Skin of body (tissue), 3 donors: ENCODE measurements at places on chromosomes 5 and 9. TPM values are rescaled to one million over a fixed set of nuclear protein-coding genes. Genes with fewer than 3 reads are reported as not detected.
A peak's percentile ranks its signal among the peaks of the same experiment; 100 is the strongest.

DNA sequence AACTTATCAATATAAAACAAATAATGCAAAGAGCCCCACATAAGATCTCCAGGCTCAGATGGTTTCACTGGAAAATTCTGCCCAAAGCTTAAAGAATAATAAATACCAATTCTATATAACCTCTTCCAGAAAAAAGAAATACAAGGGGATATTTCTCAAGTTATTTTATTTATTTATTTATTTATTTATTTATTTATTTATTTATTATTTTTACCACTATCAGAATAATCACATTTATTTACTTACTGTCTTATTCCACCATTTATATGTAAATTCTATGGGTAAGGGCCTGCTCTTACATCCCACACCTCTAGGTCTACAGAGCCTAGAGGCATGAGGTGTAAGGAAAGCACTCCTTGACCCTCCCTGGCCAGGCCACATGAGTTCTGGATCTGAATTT, 91.1 kb downstream of the ANKRD18A start:
- DNase-seq: no peak

GRCh38 chr5:150562832-150563231, 54.9 kb downstream of the NDST1 start:
- no peak for DNase-seq

DNA sequence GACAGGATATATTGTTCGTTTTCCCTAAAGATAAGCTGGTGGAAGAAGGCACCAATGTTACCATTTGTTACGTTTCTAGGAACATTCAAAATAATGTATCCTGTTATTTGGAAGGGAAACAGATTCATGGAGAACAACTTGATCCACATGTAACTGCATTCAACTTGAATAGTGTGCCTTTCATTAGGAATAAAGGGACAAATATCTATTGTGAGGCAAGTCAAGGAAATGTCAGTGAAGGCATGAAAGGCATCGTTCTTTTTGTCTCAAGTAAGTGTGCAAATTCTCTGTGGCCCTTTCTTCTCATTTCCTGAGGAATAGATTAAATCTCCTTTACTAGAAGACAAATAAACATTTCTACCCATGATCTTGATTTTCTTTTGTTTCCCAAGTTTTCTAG, 38.0 kb downstream of the OSMR start:
- no peak for DNase-seq

GRCh38 chr5:17178373-17178675, 39.1 kb upstream of the BASP1 start:
- peak; percentile 75 for DNase-seq

DNA sequence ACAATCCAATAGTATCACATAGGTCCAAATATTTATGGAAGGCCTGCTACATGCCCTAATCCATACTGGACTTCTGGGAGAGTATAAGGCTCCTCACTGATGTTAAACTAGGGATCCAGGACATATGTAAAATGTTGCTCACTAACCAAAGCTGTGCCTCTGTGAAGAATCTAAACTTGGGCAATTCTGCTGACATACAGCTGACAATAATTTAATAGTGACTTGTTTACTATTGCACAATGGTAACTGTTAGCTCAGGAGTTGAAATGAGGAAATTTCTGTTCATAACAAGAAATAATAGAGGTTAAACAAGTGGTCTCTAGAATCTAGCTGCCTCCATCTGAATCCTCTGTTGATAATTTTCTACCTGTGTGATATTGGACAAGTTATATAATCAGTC, 14.9 kb upstream of the CTXN3 start:
- no peak for DNase-seq

DNA sequence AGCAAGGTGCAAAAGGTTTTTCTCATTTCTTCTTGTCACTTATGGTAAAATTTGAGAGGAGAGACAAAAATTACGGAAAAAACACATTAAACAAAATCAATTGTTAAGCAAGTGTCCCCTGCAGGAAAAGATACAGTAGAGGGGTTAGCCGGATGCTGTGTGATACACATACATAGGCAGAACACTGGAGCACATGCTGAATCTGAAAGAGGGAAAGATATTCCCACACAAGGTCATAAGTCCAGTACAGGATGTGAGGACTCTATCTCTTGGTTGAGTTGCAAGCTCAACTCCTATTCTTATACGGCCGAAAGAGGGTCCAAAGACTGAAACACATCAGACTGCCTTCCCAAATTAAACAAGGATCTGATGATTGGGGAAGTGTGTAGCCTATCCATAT, 427.5 kb upstream of the NUDT12 start:
- no peak for DNase-seq

DNA sequence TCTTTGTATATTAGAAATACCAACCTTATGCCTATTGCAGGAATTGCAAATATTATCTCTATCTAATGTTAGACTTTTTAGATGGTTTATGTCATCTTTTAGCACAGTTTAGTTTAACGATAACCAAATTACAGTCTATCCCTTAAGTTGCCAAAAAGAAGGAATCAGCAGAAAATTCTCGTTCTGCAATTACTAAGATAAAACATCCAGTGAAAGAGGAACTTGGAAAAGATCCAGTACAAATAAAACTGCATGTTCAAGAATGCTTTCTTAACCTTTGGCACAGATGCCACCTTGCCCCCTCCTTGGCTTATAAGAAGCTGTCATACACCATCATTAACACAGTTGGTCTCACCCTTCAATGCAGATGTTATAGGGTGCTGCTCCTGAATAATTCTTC, 124.0 kb downstream of the SEMA5A start:
- DNase-seq: no peak

- DNase-seq: no peak
These were observed 9.1 kb downstream of the UNC5A start for GRCh38 chr5:176819476-176819875.

- no peak for DNase-seq
These were observed 272.8 kb downstream of the CWC27 start for GRCh38 chr5:65041296-65042158.

GRCh38 chr5:36264202-36264760, 22.6 kb upstream of the NADK2 start:
- no peak for DNase-seq

DNA sequence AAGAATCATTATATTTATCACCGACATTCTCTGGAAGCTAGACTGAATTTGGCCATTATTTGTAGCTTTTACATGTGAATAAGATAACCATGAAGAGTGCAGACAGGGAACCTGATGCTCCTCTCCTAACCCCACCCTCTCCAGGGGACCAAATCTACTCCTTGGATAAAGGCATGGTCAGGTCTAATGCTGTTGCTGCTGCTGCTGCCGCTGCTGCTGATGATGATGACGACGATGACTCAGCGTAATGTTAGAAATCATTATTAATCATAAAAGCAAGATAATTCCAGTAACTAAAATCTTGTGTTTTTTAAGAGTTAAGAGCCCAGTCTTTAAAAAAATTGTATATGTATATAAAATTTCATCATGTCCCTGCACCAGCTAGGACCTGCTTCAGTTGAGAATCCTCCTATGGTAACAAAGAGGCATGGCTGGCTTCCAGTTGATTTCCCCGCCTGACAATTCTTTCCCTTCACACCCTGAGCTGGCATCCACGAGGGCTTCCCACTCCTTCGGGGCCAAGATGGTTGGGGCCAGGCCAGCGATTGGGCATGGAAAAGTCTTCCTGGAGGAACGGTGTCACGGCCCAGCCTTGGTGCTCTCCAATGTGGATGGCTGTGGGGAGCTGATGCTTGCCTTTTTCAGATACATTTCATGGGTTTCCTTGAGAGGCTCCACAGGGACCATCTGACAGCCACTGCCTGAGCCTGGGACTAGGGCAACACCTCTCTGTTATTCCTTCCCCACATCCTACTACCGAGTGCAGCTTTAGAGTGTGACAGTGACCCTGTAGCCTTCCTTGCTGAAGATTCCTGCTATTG, 400.0 kb downstream of the CTNND2 start:
- DNase-seq: no peak

DNA sequence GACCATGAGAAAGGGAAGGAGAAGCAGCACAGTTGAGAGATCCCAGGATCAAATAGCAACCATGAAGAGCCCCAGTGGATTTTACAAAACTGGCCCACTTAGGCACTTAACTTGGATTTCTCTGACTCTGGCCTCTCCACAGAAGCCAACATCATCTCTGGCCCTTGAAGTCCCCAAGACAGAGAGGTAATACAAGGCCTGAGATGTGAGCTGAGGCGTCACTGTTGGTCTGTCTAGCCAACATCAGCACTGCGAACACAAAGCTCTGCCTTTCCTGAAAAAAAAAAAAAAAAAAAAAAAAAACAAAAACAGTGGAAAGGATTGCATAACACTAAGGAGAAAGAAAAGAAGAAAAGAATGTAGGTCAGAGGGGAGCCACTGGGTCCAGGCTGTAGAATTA, 378.3 kb downstream of the BRINP1 start:
- DNase-seq: no peak

GRCh38 chr5:78696637-78697036, 48.1 kb upstream of the LHFPL2 start:
- DNase-seq: no peak

DNA sequence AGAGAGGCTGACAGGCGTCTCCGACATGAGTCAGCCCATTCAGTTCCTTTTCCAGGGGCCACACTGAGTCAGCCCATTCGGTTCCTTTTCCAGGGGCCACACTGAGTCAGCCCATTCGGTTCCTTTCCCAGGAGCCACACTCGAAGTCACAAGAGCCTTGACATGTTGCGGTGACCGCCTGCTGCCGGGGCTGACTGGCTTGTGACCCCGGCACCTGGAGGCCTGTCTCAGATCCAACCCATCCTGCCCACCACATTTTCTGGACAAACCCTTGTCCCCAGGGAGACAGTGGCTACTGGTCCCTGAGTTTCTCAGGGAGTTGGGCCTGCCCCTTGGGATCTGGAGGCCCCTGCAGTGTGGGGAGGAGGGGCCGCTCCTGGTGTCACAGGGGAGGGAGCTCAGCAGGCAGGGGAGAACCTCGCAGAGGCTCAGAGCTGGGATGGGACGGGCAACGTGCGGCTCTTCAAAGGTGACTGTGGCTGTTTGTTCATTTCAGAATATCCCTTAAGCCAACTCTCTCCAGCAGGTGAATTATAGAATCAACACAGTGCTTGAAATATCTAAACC, 40.5 kb upstream of the LPCAT1 start:
- DNase-seq: no peak

DNA sequence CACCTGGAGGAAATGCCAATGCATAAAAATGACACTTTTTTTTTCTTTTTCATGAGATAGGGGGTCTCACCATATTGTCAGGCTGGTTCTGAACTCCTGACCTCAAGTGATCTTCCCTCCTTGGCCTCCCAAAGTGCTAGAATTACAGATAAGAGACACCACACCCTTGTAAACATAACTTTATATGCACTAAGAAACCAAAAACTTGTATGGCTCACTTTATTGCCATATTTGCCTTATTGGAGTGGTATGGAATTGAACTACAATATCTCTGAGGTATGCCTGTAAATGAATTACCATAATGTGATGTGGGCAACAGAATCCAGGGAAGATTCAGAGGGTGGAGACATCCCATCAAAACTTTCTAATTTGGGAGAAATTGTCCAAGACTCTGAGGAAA, 113.9 kb downstream of the UGCG start:
- DNase-seq: no peak

- no peak for DNase-seq
These were observed 59.5 kb upstream of the GGTA1 start for GRCh38 chr9:121559183-121559582.

The NDUFS6 gene
- 17.6 TPM for total RNA-seq

The ARHGEF28 gene
- 19.2 TPM for total RNA-seq

The LHX3 gene
- 0.10 TPM for total RNA-seq

The EDIL3 gene
- 19.3 TPM for total RNA-seq

The TICAM2 gene
- 2.2 TPM for total RNA-seq

The ANKRD31 gene
- total RNA-seq: 0.30 TPM

The SLCO4C1 gene
- 4.2 TPM for total RNA-seq

The OR1L6 gene
- total RNA-seq: not detected

The FOXD1 gene
- total RNA-seq: 1.4 TPM

The DMRT2 gene
- total RNA-seq: 11.8 TPM

The GPR150 gene
- not detected for total RNA-seq

The ADAMTSL2 gene
- total RNA-seq: 1.5 TPM

The IL33 gene
- 28.1 TPM for total RNA-seq
